ENCODE measurements at places on chromosomes 4 and X.
A peak's percentile ranks its signal among the peaks of the same experiment; 100 is the strongest.

- DNase-seq, result no peak
These were observed 389.2 kb downstream of the IQCM start for GRCh38 chr4:149426461-149426860.

- DNase-seq, result no peak
These were observed 246.3 kb downstream of the NDST4 start for GRCh38 chr4:114866901-114867670.

DNA sequence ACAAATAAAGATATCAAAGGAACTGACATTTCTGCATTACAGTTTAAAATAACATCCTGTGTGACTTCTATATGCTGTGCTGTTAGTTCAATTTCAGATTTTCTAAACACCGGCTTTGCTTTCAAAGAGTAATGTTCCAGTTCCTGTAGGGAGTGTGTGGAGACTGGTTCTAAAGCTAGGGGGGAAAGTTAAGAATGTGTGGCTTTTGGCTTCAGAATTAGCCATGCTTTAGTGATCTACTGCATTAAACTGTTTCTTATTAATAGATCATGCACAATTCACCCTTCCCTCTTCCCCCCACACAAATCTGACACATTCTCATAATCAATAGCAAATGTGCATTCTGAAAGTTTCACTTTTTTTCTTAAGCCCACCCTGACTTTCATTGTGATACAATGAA is 32.0 kb upstream of the DKK2 start:
- peak; percentile 1 for DNase-seq

GRCh38 chrX:119734897-119735339 is 23.5 kb upstream of the SOWAHD start:
- no peak for DNase-seq

DNA sequence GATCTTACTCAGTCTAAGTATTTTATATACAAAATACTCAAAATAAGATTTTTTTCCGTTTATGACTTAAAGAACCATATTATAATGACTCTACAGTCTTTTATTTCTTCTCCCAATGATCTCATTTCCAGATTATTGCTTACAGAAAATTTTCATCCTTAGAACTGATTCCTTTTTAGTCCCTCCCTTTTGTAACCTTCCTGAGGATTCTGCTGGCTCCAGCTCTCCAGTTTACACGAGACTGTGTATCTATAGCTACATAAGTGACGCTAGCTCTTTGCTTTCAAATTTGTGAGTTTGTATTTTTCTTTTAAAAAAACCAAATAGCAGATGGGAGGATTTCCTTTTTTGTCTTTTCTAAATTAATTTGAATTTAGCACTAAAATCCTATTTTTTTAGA is 24.0 kb downstream of the FHDC1 start:
- DNase-seq, result no peak

DNA sequence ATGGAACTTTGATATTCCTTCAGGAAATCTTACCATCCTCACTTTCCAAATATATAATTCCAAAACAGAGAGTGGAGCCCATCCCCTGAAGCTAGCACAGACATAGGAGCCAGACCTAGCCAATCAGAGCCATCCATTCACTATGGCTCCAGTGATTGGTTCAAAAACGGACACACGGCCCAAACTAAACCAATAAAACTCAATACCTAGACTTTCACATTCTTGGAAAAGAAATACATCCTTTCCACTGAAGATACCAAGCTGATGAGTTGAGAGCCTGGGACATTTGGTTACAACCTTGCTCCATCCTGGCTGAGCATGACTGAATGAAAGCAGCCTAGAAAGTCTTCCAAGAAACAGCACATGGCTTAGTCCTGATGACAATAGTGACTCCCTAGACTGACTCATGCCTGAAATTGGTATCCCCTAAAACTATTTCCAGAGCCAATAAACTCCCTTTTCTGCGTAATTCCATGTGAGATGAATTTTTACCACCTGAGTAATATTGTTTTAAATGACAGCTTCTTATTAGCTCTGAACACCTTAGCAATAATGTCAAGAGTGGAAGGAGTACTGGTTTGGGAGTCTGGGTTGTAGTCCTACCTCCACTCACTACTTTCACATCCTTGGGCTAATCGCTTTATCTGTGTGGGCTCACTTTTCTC is 189.6 kb upstream of the LNX1 start:
- no peak for DNase-seq

DNA sequence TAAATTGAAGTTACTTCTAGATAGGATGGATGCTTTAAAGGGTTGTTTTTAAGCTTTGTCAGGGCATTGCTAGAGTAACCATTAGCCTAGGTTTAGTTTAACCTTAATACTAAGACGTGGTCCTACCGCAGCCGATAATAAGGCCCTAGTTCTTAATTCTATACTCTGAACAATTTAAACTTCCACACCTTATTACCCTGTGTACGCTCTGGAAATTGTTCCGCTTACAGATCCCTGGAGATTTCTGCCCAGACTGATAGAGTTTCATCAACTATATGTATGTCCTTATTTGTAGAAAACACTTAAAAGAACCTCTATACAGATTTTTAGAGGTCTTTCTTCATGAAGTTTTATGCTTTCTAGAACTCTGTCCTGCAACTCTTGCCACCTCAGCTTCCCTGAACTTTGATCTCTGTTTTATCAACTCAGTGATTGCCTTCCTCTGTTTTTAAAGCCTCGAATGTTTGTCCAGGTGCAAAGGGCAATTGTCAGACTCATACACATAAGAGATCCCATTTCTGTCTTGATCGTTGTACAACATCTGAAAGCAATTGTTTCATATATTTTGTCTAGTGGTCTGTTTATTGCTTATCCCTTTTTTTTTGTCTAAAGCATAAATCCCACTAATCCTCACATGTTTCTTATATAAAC is 71.1 kb upstream of the VCX start:
- DNase-seq, result no peak
